ENCODE measurements at places on chromosomes 11 and 22.
A peak's percentile ranks its signal among the peaks of the same experiment; 100 is the strongest.

GRCh38 chr11:111941963-111942362 lies 4.8 kb downstream of the DIXDC1 start:
- DNase-seq: peak; percentile 96

DNA sequence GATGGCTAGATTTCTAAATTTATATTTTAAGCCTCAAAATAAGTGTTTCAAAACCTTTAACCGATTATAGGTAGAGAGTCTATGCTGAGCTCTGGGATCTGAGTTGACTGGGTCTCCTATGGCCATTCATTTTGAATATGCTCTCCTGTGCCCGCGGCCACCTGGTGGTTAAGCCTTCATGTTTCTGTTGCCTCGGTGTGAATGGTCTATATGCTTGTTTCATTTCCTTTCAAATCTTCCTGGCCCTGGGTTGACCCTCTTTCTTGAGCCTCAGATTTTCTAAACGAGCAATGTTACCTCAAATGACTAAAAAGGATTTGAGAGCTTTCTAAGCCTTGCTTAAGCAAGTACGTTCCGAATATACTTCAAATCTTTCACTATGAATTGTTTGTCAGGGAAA lies 789.4 kb upstream of the KIRREL3 start:
- no peak for DNase-seq

DNA sequence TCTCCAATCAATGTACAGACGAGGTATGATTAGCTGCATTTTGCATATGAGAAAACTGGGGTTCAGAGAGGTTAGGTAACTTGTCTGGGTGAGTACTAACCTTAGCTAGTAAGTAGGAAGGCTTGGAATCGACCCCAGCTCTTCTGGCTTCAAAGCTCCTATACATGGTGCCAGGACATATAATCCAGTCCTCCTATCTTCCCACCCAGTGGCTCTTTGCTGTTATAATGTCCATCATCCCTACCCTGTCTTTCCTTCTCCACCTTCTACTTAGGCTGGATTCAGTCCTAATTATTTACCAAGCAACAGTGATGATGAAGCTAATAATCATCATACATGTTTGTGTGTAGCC lies 20.0 kb downstream of the EHF start:
- DNase-seq: no peak

DNA sequence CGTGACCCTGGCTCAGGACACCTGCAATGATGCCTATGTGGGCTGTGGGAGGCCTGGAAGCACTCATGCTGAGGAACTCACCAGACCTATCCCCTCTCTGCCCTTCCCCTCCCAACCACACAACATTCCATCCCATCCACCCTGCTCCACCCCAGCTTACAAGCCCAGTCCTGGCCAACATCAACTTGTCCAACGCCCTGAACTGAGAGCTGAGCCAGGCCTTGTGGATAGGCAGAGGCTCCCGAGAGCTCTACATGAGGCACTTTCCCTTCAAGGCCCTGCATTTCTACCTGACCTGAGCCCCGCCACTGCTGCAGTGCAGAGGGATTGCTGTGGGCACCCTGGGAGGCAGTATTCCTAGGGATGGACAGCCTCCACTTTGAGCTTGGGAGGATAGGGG lies 112.4 kb downstream of the PDE2A start:
- no peak for DNase-seq

GRCh38 chr11:110319501-110319900 lies 23.1 kb upstream of the RDX start:
- no peak for DNase-seq

- no peak for DNase-seq
Observed at GRCh38 chr11:20639688-20640087, 29.7 kb upstream of the NELL1 start.

DNA sequence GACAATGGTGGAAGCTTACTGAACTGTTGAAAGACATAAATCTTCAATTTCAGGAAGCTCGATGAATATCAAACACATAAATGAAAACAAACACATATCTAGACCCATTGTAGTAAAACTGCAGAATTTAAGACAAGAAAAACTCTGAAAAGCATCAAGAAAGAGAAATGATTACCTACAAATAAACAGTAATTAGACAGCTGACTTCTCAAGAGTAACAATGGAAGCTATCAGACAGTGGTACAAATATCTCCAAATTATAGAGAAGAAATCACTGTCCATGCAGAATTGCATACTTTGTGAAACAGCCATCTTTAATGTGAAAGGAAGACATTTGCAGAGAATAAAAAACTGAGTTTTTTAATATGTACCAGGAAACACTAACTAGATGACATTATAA lies 45.7 kb downstream of the ANO3 start:
- no peak for DNase-seq

GRCh38 chr11:4044976-4045646 lies 49.5 kb upstream of the RRM1 start:
- DNase-seq: peak; percentile 44

DNA sequence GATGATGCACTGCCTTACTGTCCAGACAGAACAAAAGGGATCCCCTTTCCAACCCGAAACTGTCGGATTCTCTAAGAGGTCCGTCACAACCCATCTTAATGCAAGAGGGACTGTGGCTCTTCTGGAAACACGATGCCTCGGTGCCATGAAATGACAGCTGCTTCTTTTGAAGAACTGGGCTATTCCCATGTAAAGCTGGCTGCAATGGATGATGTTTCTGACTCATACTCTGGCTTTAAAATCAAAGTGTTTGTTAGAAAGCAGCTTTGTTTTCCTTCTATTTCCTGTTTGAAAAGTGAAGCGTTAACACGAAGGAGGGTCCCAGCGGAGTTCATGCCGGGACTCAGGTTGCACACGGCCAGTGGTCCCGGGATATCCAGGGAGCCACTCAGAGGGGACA lies 3.1 kb downstream of the TP53AIP1 start:
- DNase-seq: no peak

DNA sequence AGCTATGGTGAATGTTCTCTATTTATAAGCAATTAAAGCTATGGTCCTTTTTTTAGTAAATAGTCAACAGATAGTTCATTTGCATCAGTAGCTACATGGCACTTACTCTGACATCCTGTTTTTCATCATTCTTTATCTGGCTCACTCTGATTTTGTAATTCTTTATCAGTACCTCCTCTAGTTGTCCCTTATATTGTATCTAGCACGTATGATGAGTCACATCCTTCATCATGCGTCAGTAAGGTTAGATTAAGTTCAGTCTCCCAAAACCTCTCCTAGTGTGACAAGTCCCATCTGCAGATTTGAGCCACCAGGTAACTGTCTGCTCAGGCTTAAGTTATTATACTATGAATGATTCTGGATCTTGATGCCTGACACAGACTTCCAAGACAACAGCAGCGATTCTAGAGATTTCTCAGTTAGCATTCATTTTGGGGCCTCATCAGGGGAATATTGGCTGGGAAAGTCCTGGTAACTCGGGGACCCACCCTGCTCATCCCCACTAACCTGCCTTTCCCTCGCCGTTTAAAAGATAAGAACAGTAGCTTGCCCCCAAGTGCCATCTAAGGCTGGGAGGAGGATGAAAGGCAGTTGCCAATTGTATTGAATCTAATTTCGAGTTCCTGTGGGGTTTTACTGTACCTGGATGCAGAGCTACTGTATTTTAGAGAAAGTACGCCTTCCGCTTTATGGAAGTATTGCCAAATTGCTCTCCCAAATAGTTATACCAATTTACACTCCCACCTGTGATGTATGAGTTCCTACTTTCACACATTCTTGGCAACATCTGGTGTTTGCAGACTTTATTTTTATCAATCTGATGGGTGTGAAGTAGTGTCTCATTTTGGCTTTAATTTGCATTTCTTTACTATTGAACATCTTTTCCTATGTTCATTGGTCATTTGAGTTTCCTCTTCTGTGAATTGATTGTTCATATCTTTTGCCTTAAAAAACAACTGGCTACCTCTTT lies 55.9 kb downstream of the ZC3H12C start:
- no peak for DNase-seq

DNA sequence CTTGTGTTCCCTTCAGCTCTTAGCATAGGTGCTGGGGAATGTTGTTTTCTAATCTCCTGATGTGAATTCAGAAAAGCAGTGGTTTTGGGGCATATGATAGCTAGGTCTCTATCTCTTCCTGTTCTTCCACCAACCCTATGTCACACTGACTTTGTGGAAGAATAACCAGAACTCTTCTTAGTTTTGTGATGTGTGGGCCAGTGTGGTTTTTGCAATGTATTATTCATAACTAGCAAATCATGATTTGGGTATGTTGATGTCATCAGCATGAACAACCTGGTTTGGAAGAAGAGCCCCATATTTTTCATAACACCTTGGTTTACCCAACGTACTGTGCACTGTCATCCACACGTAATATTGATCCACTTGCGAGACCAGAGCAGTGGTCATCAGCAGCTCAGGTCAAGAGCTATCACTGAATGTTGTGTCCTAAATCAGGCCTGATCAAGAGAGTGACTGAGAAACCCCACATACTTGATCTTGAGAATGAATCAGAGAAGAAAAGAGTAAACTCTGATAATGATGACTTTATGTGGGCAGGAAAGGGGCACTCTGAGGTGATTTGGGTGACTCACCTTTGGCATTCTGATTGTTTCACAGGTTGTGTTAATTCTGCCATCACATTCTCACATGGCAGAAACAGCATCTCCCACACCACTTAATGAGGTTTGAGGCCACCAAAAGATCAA lies 19.4 kb upstream of the MS4A6E start:
- DNase-seq: no peak

DNA sequence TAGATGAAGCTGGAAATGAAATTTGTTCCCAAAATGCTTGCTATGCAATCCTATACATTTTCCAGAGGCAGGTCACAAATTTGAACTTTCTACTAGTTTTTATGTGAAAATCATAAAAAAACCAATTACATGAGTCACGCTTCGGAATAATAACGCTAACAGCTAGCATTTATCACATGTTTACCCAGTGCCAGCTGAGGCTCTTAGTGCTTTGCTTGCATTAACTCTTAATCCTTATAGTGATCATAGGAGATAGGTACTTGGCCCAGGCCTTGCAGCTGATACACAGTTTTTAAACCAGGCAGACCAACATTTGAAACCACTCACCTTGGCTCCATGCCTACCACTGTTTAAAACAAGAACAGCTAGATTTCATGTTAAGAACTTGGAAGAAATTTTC lies 131.8 kb upstream of the RAG2 start:
- DNase-seq: no peak

DNA sequence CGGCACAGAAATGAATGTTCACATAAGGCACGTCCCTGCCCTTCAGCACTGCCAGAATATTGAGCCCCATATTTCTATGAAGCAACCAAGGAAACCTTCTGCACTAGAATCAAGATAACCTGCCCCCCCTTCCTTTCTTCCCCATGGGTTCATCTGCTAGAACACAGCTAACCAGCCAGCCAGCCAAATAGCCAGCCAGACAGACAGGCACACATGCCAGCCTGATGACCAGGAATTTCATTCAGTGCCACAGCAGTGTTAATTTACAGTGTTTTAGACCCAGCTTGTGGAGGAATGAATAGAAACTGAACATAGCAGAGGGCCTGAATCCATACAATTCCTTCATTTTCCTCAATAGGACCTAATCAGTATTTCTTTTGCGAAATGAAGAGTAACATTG lies 57.0 kb downstream of the TENM4 start:
- DNase-seq: no peak

- no peak for DNase-seq
Observed at GRCh38 chr11:14424096-14424495, 65.1 kb upstream of the RRAS2 start.

GRCh38 chr11:20022363-20023081 lies 137.8 kb downstream of the DBX1 start:
- DNase-seq: no peak

DNA sequence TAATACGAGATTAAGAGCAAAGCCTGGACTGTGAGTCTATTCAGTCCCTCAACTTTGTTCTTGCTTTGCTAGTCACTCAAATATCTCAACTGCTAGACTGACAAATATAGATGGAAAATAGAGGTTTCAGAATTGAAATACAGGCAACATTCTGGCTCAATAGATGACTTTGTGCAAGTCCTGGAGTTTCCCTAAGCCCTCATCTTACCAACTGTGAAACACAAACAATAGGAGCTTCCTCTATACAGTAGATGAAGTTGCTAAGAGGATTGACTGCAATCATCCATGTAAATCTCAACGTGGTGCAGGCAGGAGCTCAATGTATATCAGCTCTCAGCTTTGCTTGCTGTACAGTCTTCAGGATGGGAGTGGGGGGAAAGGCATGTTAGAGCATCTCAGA lies 6.2 kb upstream of the MPEG1 start:
- no peak for DNase-seq

GRCh38 chr22:25407226-25407858 lies 157.1 kb upstream of the GRK3 start:
- no peak for DNase-seq

DNA sequence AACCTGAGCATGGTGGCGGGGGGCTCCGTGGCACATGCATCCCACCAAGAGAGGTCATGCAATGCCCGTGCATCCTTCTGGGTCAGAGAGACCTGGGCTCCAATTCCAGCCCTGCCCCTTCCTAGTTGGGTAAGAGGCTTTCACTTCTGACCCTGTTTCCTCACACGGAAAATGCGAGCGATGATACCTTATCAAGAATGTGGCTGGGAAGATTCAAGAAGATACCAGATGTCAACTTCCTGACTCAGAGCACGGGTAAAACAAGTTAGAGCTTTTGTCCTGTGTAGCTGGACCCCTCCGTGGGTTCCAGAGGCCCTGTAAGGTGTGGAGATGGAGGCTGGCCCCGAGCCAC lies 8.7 kb upstream of the DGKZ start:
- DNase-seq: no peak

DNA sequence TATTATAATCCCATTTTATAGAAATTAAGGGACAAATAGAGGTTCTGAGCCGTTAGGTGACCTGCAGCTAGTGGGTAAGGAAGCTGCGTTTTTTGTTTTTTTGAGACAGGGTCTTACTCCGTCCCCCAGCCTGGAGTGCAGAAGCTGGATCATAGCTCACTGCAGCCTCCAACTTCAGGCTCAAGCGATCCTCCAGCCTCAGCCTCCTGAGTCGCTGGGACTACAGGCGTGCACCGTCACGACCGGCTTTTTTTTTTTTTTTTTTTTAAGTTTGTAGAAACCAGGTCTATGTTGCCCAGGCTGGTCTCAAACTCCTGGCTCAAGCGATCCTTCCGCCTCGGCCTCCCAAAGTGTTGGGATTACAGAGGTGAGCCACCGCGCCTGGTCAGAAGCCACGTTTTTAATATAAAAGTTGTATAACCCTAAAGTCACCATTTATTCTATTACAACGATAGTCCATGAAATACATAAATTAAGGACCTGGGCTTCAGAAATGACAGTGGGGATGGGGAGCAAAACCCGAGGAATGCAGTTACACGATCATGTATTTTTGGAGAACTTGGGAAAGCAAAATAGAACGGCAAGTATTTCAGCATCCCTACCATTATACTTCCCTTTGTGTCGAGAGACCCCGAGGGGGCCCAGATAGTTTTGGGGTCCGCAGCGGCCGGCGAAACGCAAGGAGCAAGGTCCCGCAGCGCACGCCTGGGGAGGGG lies 638 bp downstream of the SAAL1 start:
- DNase-seq: no peak

GRCh38 chr11:2516276-2517015 lies 71.6 kb downstream of the KCNQ1 start:
- DNase-seq: no peak

- no peak for DNase-seq
Observed at GRCh38 chr11:32440312-32440908, 5.1 kb upstream of the WT1 start.

- no peak for DNase-seq
Observed at GRCh38 chr11:8723711-8724110, 41.1 kb downstream of the RPL27A start.

All from NCI-H446 (cell line).